ENCODE measurements at places on chromosomes 13 and 19.

GRCh38 chr13:99975626-99976025 lies 4.1 kb upstream of the ZIC5 start:
- no peak for DNase-seq

- no peak for DNase-seq
These were observed 774.1 kb downstream of the LIG4 start for GRCh38 chr13:107441279-107441678.

- no peak for DNase-seq
These were observed 120.5 kb downstream of the SLC7A1 start for GRCh38 chr13:29474991-29475390.

DNA sequence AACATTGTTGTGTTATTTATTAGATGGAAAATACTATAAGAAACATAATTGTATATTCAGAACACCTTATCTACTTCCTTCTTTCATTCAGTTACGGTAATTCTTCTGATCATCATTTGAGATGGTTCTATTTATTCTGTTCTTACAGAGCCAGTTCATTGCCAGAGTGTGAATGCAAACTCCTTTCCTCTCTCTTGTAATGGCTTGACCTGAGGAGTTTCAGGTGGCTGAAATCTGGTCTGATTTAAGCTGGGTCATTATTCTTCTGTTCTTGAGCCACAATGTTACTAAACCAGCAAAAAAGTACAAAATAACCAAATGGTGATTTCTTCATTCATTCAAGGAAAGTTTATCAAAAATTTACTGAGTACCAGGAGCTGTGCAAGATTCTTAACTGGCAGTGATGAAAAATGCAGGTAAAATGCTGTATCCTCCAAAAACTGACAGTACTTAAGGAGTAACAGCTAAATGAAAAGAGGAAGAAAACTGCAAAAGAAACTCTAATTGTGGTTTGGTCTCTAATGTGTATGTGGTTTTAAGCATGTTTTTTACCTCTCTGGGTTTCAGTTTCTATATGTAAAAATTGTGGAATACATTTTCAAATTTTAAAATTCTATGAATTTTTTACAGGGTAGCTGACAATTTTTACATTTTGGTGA lies 182.4 kb upstream of the UFM1 start:
- DNase-seq = no peak

GRCh38 chr13:39602277-39602613 lies 748 bp downstream of the LHFPL6 start:
- no peak for DNase-seq

DNA sequence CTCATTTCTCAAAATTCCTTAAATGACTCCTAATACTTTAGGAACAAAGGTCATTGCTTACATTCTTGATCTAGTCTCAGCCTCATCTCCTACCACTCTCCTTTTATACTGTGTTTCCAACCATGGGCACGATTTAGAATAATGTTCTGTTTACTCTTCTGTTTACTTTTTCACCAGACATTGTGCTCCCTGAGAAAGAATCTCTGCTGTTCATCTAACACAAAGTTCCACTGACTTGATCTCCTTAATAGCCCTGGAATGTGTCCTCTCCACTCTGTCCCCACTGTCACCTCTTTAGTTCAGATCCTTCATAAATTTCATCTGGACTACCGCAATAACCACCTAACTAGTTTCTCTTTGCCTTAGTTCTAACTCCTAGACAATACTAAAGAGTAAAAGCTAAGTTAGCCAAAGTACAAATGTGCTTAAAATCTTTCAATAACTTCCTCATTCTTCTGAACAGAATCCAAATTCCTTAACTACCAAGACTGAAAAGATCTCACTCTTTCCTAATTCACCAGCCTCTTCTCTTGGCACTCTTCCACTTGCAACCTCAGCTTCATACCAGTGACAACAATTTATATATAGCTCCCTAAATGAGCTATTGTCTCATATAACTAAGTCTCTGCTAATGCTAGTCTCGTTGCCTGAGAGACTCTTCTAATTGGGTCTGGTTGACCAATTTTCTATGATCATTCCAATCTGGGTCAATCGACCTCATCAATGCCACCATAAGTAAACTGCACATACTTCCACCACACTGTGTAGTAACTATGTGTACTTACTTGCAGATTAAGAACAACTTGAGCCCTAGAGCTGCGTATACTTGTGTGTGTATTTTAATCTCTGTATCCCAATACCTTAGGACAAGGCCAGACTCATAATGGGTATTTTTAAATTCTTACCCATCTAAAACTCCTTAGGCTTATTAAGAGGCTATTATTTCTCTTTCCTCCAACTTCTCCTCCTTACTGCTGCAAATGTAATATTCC lies 179.9 kb downstream of the VWA8 start:
- DNase-seq = no peak

GRCh38 chr19:11137542-11138384 lies 17.8 kb downstream of the SPC24 start:
- peak; percentile 36 for DNase-seq

GRCh38 chr19:7597689-7598088 lies 2.0 kb downstream of the CAMSAP3 start:
- DNase-seq = no peak

GRCh38 chr13:50386541-50387050 lies 371.4 kb downstream of the KCNRG start:
- no peak for DNase-seq

GRCh38 chr19:7575434-7576040 lies 20.1 kb upstream of the CAMSAP3 start:
- no peak for DNase-seq

DNA sequence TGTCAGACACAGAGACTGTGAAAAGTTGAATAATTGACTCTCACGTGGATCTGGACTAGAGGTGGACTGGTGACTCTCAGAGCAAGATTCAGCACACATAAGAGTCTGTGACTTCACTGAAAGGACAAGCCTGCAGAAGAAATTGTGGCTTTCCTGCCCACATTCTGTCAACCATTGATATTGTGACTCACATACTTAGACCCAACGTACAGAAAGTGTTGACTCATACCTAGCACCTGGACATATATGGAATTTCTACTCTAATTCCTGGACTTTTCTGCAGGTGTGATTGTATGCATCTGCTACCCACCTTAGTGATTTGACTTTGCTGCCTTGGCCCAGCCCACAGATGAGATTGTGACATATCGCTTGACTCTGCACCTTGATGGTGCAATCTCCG lies 15.6 kb upstream of the ZNF730 start:
- no peak for DNase-seq

Measured in stimulated activated naive CD8-positive, alpha-beta T cell treated with anti-CD3 and anti-CD28 coated beads, Interleukin-15, amount 100 ng/mL, for 72 hours (primary cell).